ENCODE measurements at places on chromosomes 4 and X. TPM values are rescaled to one million over a fixed set of nuclear protein-coding genes. Genes with fewer than 3 reads are reported as not detected.

DNA sequence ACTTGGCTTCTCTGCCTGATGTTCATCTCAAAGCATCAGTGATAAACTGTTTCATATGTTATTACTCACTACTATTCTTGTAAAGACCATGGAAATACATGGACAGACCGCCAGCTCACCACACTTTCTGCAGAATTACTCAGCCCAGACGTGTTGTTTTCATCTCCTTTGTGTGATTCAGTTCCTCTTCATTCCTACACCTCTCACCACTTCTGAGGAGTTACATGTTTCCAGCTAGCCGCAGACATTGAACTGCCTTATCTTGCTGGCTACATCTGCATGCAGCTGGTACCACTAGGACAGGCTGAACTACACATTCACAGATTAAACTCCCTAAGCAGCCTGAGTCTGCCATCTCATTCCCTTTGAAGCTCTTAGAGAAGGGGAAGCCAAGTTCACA, 443.2 kb upstream of the FGF16 start:
- DNase-seq: no peak

DNA sequence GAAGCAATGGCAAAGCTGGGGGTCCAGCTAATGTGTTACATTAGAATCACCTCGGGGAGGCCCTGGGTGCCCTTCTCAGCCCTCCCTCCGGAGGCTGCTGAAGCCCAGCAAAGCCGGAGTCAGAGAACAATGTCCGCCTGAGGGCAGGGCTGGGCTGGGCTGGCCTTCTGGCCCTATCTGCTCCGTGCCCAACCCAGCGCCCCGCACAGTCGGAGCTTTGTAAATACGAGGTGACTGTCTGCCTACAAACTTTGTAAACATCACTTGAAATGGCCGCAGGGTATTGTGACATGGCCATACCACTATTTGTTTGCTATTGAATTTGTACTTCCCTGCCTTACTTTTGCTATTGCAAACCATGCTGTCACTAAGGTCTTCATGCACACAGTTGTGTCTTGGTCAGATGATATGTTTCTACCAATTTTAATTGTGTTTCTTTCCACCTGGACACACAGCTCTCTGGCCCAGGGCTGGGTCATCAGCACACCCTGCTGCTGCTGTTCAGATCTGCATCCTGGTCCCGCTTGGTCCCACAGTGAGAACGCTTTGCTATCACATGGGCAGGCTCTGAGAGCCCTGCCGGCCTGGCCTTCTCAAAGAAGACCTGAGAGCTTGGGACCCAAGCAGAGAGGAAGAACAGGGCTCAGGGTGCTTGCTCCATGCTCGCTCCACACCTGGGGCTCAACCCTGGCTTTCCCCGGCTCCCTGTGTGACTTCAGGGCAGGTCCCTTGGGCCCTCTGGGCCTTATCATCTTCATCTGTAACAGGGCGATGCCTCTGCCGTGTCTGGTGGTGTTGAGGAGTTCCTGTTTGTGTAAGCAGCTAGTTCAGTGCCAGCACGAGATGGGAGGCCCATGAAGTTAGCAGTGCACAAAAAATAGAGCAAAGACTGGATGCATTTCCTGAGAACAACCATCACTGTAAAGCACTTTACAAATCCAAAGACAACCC, 2.3 kb downstream of the S100P start:
- DNase-seq: peak; percentile 14

- no peak for DNase-seq
These were observed 482.4 kb downstream of the C4orf33 start for GRCh38 chr4:129578336-129578735.

DNA sequence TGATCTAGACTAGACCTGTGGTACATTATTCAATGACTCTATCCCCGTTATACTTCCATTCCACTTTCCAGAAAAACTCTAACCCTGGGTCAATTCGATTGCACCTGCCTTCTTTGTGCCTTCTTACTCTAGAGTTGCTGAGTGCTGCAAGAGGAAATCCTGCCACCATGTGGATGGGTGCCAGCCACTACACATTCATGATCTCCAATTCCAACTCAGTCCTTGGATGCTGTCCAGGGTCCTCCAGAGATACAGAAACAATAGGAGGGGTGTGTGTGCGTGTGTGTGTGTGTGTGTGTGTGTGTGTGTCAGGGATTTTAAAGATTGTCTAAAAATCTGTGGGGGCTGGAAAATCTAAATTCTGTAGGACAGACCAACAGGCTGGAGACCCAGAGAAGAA, 42.9 kb upstream of the INTS6L start:
- DNase-seq: peak; percentile 70

Gene HNRNPD
- total RNA-seq: 40.6 TPM

DNA sequence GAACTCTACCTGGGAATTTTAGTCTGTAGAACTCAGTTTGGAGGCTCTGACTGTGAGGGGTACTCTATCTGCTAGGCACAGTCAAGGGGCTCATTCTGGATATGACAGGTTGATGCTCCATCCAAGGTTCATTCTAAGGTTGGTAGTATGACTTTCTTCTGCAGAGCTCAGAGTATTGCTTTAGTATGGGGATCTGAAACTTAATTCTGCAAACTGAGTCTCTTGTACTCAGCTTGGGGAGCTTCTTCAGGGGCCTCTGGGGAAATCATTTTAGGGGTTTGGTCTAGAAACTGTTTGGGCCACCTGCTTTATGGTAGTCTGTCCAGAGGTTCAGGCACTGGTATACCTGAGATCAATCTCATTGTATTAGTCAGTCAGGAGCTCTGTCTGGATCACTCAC, 9.7 kb upstream of the TSR2 start:
- DNase-seq: no peak

DNA sequence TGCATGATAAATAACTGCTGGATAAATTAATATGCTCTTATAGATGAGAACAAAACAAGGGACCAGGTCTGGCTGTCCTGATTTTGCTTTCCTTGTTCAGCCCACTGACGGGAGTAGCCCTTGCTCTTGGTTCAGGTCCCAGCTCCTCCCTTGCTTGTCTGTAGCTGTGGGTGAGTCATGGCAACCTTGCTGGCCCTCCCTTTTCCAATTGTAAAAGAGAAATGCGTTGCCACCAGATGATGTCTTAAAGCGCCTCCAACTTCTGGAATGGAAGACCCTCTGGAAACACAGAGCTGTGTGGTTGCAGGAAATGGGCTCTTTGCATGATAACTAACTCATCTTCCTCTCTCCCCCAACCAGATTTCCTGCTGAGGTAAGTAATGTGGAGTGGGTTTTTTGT, 171.4 kb downstream of the AASDH start:
- DNase-seq: peak; percentile 4

DNA sequence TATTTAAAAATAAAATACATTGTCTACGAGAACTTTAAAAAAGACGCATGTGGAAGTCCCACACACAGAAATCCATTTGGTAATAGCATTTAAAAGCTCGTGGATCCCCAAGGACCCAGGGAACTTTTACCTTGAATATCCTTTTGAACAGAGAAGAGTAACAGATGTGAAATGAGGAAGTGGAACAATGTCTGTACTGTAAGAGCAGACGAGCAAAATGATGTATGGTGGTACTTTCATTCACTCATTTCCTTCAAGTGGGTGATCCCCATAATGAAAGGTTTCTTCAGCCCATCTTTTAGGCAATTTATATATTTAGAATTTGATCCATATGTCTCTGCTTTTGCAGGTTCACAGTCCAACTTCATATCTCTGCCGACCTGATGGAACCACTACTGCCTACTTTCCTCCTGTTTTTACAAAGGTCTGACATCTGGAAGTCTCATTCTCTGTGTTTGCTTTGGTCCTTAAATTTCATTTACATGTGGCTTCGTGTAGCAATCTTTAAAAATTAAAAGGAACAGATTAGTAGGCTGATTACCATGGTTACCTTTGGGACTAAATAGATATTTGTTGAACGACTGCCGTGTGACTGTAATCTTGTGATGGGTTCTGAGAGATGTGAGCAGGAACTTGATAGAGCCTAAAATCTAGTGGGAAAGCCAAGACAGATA, 188.4 kb downstream of the PALLD start:
- DNase-seq: no peak

DNA sequence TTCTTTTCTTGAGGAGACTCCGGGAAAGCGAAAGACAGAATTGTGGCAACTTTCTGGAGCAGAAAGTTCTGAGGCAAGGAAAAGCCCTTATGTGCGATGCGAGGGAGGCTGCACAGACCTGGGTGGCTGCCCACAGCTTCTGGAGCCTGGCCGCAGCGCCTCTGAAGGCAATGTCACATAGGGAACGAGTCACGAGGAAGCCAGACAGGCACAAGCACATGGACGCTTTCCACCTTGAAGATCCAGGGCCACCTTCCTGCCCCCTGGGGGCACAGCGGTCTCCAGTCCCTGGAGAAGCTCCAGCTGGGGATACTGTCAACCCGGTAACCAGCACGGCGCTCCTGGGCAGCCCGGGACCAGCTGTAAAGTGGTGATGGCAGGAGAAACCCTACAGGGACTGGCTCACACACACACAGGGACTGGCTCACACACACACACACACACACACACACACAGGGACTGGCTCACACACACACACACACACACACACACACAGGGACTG, 69.8 kb downstream of the MTNR1A start:
- DNase-seq: peak; percentile 32

Gene CDKN2AIP
- total RNA-seq: 15.6 TPM

GRCh38 chr4:107721436-107722100, 1.5 kb upstream of the PAPSS1 start:
- DNase-seq: no peak

DNA sequence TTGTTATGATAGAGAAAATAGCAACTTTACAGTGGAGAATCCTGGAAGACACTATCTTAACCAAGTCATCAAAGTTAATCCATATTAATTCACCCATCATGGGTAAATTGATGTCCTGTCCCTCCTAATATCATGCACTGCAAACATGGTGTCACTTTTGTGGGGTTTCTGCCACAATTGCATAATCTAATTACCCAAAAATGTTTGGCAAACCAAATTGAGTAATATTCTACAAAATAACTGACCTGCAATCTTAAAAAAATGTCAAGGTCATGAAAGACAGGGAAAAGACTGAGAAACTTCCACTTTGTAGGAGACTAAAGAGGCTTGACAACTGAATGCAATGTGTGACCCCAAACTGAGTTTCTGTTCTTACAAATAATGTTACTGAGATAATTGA, 37.1 kb upstream of the PLAC8 start:
- DNase-seq: no peak

DNA sequence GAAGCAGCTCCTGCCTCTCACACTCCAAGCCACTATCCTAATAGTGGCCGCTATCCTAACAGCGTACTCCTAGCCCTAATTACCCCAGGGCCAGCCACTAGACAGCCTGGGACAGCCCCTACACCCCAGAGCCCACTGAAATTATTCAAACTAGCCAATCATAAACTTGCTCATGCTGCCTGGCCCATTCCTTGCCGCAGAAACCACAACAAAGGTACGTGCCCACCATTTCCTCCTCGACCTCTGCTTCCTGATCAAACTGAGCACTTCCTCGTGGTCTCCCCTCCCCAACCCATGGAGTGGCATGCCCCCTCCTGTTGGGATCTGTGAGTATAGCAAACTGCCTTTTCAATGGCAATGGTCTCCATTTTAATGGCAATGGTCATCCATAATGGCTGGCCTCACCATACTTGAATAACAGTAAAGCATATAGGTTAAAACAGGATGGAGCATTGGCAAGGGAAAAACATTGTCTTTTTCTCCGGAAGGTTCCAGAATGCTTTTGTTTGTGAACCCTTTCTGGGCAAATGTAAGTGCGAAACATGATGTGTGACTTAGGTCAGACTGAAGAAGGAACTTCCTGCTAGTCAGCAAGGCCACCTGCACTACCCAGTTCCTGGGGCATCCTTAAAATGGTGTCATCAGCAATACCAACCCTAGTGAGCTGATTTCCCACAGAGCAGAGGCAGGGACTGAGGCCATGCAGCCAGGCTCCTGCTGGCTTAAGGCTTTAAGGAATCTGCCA, 107.1 kb upstream of the ATP6AP2 start:
- DNase-seq: no peak

Gene SEPTIN11
- total RNA-seq: 95.3 TPM

- DNase-seq: peak; percentile 31
These were observed 92.2 kb upstream of the PGRMC2 start for GRCh38 chr4:128379860-128380259.

- no peak for DNase-seq
These were observed 310.3 kb upstream of the ZFP42 start for GRCh38 chr4:187685247-187685646.

DNA sequence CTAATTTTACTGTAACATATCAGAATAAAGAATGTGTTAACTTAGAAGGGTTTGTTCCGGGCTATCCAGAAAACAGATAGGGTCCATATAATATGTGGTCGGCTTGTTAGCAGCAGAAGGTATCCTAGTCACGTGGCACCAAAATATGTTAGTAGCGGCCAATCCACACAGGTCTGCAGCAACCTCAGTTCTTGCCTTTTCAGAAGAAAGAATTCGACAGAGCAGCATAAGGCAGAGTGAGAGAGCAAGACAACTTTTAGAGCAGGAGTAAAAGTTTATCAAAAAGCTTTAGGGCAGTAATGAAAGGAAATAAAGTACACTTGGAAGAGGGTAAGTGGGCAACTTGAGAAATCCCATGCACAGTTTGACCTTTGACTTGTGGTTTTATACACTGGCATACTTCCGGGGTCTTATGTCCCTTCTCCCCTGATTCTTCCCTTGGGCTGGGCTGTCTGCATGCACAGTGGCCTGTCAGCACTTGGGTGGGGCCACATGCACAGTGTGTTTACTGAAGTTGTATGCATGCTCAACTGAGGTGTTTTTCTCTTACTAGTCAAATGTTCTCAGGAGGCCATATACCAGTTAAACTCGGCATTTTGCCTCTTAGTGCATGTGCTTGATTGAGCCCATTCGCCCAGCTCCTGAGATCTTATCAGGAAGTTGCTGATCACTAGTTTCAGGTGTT, 37.0 kb upstream of the ABCG2 start:
- DNase-seq: no peak

GRCh38 chrX:40201329-40201885, 103.6 kb upstream of the BCOR start:
- DNase-seq: no peak

- no peak for DNase-seq
These were observed 488.5 kb downstream of the RPA4 start for GRCh38 chrX:97372001-97372766.

GRCh38 chrX:13649838-13650237, 3.1 kb upstream of the TCEANC start:
- no peak for DNase-seq

Gene P2RY4
- total RNA-seq: not detected

Measured in RPMI7951 (cell line).